ENCODE measurements at places on chromosomes 2 and 18.

DNA sequence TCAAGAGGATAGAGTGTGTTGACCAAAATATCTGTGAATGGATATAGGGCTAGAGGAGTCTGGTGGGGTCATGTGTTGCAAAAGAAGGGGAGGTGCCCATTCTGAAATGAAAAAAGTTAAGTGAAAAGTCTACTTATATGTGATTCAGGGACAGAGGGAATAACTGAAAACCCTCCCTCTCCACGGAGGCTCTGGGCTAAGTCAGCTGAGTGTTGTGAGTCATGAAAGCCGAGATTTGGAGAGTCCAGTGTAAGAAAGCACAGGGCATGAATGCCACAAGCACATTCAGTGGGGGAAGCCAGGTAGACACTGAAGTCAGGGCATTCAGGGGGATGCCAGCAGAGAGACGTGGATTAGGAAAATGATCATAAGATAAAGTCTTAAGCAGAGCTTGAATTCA is 871.9 kb downstream of the TSN start:
- no peak for DNase-seq

GRCh38 chr2:166094325-166094724 is 33.5 kb downstream of the SCN1A start:
- DNase-seq: no peak

DNA sequence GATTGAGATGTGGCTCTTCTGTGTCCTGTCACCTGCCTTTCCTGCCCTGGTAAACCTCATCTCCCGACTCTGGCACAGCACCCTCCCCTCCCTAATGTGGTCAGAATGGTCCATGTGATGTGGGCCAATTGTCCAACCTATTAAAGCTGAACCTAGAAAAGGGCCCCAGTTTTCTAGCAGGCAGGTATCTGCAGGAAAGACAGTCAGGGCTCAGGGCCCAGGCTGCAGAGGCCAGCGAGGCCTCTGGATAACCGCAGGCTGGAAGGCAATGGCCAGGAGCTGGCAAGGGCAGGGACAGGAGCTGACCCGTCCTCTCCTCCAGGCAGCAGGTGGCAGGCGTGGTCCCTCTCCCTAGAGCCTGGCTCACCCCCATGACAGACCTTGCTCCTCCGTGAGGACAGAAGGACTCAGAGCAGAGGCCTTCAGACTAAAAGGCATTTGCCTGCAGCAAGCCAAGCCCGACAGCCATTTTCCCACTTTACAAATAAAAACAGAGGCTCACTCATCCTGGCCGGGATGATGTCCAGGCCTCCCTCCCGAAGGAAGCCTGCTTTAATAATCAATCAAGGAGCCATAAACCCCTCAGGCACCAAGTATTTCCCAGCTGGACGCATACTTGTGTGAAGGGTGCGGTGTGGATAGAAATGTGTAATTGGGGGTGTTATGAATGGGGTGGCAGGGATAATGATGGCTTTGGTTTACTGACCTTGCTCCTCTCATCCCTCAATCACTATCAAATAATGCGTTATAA is 107.1 kb downstream of the TWIST2 start:
- no peak for DNase-seq

GRCh38 chr2:216839688-216840087 is 20.2 kb downstream of the TNP1 start:
- no peak for DNase-seq

- no peak for DNase-seq
Measured at GRCh38 chr2:6011921-6012320, 319.7 kb downstream of the SOX11 start.

- no peak for DNase-seq
Measured at GRCh38 chr2:230419181-230419580, 3.2 kb downstream of the SP100 start.

GRCh38 chr2:24434541-24434940 is 56.5 kb upstream of the NCOA1 start:
- no peak for DNase-seq

DNA sequence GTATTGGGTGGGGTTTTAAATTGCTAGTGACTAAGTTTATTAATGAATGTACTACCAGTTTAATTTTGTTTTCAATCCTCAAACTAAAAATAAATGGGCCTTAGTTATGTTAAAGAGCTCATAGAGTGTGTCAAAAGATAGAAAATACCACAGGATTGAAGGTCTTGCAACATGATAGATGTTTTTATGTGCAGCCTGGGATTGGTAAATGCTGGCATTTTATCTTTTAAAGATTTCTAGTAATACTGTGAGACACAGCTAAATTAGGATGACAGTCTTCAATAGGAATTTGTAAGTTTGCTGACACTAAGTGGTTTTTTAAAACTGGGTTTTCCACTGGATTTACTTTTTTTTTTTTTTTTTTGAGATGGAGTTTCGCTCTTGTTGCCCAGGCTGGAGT is 122.3 kb downstream of the HAUS1 start:
- no peak for DNase-seq

DNA sequence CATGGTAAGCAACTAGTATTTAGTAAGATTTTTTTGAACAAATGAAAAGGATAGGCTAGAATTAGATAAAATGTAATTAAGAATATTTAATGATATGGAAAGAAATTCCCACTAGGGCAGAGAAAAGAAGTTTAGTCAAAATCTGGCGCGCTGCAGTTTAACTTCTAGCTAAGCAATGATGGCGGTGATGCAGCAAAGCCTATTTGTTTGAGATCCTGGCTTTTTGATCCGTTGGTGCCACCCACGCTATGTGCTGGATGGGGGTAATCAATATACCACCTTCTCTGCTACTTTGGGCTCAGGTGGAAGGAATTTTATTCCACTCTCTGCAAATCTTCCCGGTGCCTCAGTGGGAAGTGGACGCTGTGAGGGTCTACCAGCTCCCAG is 421 bp upstream of the FAM171B start:
- no peak for DNase-seq

DNA sequence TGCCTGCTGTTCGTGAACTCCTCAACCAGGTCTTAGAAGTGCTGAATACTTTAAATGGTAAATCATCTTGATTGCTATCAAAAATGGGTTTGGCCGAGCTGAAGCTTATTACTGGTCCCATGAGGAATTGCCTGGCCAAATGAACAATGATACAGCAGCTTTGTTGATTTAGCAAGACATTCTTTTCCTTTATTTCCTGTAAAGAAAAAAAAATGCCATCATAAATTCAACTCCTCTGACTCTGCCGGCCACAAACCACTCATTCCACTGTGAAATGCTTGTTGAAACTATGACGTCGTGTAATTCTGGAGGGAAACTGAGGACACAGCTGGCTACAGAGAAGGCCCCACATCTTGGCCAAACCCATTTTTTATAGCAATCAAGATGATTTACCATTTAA is 74.2 kb upstream of the ID2 start:
- DNase-seq: no peak

GRCh38 chr2:230666885-230667712 is 45.5 kb upstream of the CAB39 start:
- no peak for DNase-seq
